ENCODE measurements at places on chromosomes 12 and 14. TPM values are rescaled to one million over a fixed set of nuclear protein-coding genes. Genes with fewer than 3 reads are reported as not detected.

DNA sequence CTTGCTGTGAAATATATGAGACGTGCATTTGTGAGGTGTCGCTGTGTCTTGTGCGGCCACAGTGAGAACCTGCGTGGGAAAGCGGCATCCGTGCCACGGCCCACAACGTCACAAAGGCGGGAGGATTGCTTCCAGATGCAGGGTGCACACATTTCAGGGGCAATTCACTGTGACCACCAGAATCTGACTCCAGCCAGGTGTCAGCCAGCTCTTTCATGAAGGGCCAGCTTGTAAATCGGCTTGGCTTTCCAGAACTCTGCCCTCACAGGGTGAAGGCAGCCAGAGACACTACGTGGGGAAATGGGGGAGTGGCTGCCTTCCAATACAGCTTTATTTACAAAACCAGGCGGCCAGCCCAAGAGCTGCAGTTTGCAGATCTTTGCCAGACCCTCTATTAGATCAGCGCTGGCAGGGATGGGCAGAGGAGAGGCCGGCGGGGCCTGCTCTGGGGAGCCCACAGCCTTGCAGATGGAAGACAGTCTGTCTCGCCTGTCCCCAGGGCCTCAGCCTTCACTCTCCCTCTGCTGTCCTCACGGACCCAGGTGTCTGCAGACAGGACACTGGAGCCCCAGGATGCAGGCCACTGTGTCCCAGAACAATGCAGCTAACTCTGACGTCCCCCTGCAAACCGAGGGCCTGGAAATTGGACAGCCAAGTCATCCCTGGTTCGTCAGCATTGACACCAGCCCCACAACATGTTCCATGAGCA, 53.5 kb downstream of the ADGRD1 start:
- peak; percentile 69 for DNase-seq

DNA sequence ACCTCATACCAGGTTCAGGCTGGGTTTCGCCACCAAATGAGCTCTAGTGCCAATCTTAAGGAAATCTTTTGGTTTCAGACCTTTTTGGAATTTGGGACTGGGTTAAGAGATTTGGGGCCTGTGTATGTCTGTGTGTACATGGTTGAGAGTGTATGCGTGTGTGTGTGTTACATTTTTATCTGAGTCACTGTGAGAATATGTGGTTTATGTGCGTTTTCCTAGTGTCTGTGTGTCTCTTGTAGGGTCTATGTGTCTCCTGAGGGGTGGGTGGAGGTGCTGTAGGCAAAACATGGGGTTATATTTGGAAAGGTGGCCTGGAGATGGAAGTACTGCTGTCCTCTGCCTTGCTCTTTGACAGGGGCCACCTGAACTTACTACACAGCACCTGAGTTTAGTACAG, 17.9 kb downstream of the C12orf43 start:
- DNase-seq = no peak

- no peak for DNase-seq
Measured at GRCh38 chr12:75725521-75726111, 214.2 kb upstream of the KRR1 start.

Gene AKAP5
- 0.15 TPM for total RNA-seq

DNA sequence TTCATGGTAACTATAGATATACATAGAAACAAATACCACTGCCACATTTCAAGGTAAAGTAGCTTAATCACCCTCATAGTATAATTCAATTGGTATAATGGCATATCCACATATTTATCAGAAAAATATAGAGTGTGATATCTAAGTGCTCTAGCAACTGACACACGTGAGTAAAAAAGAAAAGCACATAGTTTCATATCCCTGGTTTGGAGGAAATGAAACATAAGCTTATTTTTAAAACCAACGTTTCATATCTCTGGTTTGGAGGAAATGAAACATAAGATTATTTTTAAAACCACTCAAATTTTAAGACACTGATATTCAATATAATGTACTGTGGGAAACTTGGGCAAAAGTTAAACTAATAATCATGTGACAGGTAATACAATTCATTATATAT, 2.1 kb downstream of the OR6C70 start:
- no peak for DNase-seq
